ENCODE measurements at places on chromosomes 2 and 18.

- DNase-seq, result no peak
Observed at GRCh38 chr2:204335451-204336058, 209.7 kb upstream of the PARD3B start.

- DNase-seq, result no peak
Observed at GRCh38 chr2:160551259-160551658, 57.7 kb upstream of the RBMS1 start.

DNA sequence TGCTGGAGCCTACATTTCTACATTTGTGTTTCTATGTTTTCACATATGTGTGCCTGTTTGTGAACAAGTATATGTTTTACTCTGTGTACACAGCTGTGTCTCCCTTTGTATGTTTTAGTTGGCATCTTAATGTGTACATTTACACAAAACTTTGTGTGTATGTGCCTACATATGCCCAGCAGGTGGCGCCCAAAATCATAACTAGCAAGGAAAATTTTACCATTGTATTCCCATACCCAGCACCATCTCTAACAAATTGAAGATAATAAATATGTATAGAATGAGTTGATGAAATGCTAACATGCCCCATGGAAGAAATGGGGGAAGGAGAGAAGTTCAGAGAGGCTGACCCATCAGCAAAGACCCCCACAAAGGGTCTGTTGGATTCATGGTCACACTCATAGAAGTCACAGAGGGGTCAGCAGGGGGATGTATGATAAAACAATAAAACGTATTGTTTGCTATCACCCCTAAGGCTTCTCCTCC is 48.1 kb downstream of the PKDCC start:
- DNase-seq, result peak; percentile 73

DNA sequence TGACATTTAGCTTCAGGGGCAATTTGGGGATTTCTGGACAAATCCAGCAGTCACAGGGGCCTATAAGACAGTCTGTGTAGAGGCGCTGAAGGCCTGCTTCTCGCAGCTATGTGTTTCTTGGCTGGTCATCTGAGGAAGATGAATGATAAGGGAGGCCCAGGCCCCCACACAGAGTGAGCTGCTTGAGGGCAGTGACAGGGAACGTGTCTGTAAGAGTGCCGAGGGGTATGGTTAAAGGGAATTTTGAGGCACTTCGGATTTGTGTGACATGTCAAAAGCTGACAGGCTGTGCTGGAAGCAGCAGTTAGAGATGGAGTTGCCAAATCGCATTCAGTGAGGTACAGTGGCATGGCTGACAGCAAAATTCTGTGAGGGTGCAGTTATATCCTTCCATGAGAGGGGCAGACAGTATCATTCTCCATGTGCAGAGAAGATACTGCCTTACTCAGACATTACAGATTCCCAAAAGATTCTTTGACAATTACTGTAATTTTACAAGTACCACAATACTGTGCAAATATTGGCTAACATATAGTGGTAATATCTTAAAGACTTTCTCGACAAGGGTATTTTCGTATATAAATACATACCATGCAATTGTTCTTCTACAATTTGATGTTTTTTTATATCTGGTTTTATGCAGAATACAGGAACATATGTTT is 74.0 kb downstream of the CERS6 start:
- no peak for DNase-seq

DNA sequence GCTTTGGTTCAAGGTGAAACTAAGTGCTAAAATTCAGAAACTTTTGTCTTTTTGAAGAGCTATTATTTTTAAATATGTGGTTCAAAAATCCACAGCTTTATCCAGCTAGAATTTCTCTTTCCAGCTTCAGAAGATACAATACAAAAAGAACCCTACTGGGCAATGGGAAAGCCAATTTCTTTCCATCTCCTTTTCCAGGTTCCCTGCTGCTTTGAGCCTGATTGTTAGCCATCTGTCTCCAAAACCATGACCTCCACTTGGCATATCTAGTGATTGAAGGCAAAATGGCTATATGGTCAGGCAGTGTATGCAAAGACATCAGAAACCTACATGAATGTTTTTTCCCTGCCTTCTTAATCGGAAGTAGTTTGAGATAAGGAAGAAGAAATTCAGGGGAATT is 134.1 kb downstream of the KCNH7 start:
- DNase-seq, result no peak

DNA sequence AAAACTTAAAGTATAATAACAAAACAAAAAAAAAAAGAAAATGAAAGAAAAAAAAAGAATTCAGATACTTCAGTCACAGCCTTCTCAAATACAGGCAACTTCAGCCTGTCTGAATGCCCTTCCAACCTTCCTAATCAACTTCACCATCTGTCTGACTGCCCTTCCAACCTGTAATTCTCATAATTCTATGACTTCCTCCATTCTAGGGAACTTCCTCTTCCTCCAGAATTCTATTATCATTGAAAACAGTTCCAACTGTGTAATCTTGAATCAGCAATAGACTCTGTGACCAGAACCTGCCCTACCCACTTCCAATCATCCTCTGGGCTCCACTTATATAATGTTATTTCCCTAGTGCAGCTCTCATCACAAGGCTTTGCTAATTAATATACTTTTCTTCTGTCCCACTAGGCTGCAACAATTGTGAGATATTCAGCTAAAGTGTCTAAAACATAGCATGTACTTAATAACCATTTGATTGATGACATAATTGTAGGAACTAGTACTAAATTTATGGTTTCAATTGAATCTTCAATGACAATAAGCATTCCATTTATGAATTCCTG is 127.3 kb downstream of the UPP2 start:
- DNase-seq, result no peak

DNA sequence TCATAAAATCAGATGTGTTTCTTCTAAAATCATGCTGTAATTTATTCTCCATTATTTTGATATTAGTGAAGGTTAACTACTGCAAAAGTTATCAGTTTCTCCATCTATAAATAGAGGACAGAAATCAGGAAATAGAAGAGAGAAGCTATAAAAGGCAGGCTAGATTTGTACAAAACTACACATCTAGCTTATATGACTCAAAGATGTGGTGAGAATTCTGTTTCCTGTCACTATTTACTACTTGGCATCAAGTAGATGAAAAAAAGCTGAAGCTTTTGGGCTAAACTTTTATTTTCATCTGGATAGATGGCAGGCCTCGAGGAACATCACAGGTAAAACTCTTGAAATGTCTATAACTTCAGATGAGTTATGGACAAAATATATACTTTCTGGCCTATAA is 49.8 kb upstream of the NAB1 start:
- DNase-seq, result no peak

DNA sequence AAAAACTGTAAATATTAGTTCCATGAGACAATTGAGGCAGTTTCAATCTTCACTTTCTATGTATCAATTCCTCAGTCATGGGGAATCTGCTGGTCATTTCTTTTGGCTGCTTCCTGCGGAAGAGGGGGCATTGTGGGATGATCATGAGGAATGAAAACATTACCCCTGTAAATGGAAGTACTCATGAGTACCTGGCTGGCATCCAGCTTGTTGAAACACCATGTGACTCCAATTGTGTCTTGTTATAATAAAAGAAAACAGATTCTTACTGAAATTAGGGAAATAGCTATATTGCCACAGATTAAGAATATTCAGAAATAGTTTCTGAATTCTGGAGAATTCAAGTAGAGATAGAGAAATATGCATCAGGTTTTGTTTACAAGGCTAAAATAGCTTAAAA is 41.6 kb upstream of the GPR39 start:
- no peak for DNase-seq

DNA sequence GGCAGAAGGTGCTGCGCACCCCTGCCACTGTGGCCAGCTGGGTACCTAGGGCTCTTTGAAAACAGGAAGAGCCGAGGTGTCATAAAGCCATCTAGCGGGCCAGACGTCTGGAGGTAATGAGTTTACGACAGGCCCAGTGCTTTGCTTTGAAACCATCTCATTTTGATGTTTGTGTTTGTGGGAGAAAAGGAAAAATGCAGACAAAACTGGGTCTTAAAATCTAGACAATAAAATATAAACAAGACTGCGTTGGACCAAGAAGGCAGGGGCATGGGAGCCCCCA is 3.2 kb downstream of the HOXD9 start:
- DNase-seq, result no peak

- no peak for DNase-seq
Observed at GRCh38 chr18:21702602-21703001, 2.0 kb downstream of the ABHD3 start.

DNA sequence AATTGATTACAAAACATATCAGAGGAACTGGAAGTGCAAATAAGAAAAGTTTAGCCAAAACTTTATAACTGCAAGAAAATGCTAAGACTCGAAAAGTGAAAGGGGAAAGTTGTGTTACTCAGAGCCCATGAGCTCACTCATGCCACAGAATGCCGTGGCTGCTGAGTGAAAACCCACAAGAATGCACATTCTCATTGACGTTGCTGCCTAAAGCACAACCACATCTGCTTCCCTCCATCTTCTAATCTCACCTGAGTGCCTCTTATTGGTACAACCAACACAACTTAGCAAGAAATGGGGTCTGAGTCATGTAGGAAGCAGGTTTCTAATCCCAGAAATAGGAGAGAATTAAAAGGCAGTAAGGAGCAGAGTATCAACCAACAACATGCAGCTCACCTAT is 259.7 kb downstream of the LNPK start:
- DNase-seq, result no peak

DNA sequence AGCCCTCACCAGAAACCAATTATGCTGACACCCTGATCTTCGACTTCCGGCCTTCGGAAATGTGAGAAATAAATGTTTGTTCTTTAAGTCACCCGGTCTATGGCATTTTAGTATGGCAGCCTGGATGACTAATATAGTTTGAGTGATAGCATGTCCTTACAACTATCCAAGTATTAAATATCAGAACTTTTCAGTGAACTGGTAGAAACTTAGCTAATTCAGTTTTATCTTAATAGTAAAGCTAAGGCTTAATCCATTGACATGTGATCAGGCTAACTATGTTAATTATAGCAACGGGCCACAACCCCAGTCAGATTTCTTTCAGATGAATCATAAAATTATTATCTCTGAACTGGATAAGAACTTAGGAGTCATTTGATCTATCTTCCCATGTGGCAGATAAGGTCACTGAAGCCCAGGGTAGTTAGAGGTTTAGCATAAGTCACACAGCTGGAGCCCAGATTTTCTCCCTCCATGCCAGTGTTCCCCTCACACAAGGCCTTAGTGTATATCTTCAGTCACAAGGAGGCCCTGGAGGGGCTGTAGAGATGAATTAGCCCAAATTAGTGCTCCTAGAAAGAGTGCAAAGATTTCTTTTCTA is 40.7 kb upstream of the UPP2 start:
- no peak for DNase-seq

GRCh38 chr2:114742245-114742644 is 299.8 kb downstream of the DPP10 start:
- DNase-seq, result no peak

DNA sequence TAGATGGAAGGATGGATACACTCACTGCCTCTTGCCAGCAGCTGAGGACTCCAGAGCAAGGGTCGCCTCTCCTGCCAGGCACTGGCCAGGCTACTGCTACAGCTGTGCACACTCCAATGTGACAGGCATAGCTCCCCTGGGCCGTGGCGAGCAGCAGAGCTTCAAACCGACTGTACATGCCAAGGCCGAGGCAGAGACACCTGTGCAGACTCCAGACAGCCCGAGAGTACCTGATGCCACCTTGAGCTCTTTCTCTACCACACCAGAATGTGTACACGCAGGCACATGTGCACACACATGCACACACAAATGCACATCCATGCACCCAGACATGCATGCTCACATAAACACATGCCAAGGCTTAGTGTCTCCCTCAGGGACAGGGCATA is 508.3 kb upstream of the MYT1L start:
- DNase-seq, result no peak

DNA sequence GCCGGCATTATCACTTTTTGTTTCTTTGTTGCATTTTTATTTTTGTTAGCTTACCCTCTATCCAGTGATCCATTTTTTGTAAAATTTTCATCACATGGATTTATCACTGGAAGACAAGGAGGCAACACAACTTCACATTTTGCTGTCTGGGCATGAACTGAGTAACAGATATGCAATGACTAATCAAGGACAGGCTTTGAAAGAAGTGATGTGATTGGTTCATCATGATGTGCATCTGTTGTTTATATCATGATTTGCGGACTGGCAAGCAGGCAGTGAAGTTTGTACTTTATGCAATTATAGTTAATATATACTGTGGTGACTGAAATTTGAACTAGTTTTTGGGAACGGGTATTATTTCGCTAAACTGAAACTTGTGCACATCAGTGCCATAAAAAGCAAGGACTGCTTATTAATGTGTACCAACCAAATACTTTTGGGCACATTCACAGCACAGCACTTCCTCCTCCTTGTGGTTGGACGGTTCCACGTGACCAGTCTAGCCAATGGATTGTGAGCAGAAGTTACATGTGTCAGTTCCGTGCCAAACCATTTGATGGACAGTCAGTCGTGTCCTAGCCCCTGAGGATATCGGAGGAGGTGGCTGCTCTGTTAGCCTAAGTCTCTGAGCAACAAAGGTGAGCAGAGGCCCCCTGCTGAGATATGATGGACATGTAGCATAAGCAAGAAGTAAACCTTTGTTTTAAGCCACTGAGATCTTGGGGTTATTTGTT is 201.4 kb upstream of the SIX2 start:
- no peak for DNase-seq

- DNase-seq, result no peak
Observed at GRCh38 chr2:33342705-33343104, 133.7 kb upstream of the RASGRP3 start.

- no peak for DNase-seq
Observed at GRCh38 chr2:1818404-1818803, 74.1 kb upstream of the PXDN start.

DNA sequence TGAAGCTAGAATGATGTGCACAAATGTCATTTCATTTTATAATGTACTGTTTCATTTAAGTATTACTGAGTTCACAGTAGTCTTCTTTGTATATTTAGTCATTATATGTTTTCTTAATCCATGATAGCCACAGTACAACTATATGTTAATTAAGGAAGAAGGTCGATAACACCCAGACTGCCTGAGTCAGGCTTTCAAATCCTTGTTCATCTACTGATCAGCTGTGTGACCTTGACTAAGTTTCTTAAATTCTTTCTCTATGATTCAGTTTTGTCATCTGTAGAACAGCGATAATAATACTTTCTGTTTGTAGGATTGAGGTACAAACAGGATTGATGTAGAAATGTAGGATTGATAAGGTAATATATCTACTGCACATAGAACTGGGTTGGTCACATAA is 5.4 kb downstream of the GCC2 start:
- no peak for DNase-seq

DNA sequence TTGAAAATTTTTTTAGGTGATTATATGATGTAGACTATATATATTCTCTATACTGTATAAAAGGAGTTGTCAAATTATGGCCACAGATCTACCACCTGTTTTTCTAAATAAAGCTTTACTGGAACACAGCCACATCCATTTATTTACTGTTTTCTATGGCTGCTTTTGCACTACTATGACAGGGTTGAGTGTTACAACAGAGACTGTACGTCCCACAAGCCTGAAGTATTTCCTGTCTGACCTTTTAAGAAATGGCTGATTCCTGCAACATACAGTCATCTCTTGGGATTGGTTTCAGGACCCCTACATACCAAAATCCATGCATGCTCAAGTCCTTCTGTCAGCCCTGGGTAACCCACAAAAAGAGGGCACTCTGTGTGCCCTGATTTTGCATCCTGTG is 508.3 kb downstream of the TSN start:
- DNase-seq, result no peak

Data from SW 1271 (cell line).